Panc1 (cell line): ENCODE measurements at places on chromosomes 3 and 15.

DNA sequence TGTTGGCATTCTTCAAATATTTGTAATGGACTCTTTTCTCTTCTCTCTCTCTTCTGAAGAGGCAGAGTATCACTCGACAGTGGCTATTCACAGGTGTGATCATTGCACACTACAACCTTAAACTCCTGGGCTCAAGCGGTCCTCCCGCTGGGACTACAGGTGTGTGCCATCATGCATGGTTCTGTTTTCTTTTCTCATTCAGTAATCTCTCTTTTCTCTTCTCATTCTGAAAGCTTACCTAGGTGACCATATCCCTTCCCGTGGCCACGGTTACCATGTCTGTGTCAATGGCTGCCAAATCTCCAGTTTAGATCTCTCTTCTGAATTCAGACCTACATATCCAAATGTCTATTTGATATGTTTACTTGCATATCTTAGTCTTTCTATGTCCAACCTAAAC lies 96.3 kb downstream of the SOX2 start:
- no peak for DNase-seq

DNA sequence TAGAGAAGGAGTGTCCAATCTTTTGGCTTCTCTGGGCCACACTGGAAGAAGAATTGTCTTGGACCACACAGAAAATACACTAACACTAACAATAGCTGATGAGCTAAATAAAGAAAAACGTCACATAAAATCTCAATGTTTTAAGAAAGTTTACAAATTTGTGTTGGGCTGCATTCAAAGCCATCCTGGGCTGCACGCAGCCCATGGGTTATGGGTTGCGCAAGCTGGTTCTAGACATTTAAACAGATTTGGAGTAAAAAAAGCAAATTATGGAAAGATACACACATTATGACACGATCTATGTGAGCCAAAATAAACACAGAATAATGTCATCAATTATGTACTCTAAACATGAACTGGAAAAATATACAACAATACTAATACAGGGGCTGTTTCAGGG lies 703.3 kb upstream of the LMCD1 start:
- DNase-seq, result no peak

DNA sequence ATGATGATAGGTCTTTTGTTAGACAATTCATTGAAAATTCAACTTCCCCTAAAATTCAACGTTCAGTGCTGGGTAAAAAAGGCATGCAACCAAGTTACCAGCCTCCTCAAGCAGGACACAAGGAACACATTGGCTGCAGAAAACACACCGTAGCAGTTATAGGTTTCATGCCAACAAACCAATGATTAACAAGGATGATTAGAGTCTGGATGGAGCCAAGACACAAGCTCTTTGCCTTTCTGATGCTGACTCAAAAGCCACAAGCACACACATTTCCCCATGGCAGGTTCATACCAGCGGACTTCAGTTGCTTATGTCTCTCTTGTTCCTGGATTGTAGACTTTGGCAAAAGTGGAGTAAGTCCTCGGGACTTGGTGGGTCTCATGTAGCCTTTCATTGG lies 105.8 kb downstream of the DHX30 start:
- DNase-seq, result no peak

DNA sequence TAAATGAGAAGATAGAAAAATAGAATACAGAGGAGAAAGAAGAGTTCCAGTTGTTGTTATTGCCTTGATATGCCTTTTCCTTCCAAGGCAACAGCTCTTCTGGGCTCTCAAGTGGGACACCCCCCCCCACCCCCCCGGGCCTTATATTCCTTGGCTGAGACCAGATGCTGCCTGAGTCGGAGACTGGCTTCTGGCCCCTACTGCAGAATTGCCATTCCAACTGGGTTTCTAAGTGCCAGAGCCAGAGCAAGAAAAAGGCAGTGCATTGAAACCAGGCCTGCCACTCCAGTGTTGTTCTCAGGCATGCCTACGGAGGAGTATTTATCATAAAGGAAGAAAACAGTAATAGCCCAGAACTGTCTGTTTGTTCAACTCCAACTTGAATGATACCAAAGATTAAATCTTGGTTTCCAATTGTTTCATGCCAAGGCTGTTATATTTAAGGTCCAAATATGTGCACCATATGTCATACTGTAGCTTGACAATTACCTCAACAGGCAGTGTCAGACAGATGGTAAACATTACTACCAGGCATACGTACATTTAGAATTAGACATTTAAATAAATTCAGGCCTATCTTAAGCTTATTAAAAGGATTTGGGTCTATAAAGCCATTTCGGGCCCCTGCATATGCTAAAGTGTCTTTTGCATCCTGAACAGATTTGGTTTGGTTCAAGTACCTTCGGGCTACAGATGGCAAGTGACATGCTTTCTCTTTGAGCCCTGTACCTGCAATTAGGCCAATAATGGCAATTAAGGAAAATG lies 209.9 kb upstream of the SEMA6D start:
- no peak for DNase-seq

GRCh38 chr15:48566668-48567067 lies 78.8 kb downstream of the FBN1 start:
- DNase-seq, result no peak

DNA sequence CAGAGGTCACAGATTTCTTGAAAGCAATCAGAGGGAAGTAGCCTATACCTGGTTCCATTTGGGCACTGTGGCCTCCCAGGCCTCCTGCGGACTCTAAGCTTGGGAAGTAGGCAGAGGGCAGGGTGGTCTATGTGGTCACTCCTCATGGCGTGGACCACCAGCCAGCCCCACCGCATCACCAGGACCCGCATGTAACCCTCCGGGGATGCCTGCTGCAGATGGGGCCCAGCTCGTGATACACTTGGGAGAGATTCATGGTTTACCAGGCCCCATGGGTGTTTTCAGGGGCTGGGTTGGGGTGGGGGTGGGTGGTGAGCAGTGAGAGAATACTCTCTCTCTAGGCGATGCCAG lies 123.7 kb downstream of the ASB7 start:
- DNase-seq, result no peak

DNA sequence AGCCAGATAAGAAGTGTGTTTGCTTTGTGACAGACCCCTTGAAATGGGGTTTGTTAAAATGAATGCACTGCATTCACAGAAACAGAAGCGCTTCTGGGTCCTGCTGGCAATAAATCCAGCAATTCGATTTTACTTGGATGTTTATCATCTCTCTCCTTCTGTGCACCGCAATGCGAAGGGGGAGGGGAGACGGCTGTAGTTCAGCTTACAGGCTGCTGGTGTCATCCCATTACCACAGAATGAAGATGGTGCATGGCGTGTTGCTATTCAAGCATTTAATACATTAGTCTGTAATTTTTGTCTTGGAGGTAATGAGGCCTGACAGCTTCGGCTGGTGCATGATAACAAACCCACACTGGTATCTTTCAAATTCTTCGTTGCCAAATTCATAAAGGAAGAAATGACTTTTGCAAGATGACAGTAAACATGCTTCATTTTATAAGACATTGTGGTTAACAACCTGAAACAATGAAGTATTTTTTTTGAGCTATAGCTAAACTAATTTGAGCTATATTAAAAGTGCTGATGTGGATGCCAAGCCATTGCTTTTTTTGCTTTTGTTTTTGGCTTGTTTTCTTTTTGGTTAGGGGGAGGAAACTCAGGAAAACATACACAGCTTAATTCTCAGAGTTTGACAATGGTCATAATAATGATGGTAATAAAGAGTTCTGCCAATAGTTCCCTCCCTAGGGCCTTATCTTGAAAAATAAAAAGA lies 418.3 kb downstream of the OTOL1 start:
- peak; percentile 13 for DNase-seq

DNA sequence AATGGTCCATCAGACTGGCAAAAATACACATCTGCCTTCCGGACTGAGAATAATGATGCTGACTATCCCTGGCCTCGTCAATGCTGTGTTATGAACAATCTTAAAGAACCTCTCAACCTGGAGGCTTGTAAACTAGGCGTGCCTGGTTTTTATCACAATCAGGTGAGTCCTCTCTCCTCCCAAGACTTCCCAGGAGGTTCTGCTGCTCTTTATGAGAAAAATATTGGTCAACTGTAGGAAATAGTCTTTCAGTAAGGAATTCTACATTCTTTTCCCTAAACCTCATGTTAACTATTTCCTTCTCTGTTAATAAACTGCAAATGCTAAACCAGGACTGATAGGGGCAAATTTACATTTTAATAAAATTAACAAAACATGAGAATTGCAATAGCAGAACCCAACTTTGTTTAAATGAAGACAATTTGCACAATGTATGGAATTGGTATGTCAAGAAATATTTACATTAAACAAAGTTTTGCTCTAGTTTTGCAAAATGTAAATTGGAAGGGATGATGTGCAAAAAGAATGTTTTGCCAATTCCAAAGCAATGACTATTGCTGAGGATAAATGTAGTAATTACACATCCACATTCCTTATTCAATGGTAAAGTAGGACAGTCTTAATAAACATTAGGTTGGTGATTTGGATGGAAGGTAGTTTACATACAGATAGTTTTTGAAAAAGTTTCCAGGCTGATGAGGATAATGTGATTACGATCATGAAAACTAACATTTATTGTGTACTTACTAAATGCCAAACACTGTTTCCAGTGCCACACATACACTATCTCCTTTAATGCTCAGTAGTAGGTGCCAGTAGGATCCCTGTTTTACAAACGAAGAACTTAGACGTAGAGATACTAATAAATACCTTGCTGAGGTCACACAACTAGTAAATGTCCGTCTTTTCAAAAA lies 21.1 kb downstream of the UPK1B start:
- DNase-seq, result no peak

- no peak for DNase-seq
Measured at GRCh38 chr15:53665930-53666329, 93.5 kb downstream of the WDR72 start.

- DNase-seq, result no peak
Measured at GRCh38 chr15:69750253-69750652, 297.6 kb downstream of the RPLP1 start.

DNA sequence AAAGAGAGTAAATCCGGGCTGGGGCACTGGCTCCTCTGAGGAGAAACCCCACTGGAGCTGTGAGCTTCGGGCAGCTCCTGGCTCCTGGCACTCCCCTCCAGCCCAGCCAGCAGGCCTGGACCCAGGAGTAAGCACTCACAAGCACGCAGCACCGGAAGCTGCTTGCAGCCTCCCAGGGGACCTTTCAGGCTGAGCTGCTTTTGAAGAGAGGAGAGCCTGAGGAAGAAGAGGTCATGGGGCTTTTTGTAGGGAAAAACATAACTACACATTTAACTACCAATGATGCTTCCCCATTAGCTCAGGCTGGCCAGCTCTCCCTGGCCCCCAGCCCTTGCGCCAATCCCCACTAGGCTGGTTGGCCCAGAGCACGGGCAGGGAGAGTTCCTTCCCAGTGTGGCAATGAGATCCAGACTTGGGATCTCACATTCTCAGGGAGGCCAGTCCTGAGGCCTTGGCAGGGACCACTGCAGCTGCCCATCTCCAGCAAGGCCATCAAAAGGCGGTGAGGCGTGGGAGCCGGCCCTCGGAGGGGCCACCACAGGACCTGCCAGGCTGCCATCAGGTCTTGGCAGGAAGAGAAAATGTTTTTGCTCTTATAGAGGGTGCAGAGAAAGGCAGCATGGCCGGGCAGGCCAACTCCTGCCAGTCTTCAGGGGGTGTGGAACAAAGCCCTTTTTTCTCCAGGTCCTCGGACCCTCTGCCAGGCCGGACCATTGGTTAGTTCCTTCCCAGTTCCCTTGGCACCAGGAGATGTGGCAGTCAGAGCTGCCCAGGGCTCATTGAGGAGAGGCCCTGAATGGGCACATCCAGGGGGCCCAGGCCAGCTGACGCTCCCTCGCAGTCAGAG lies 41.5 kb upstream of the MFGE8 start:
- no peak for DNase-seq

- no peak for DNase-seq
Measured at GRCh38 chr15:76431971-76432370, 95.4 kb downstream of the ISL2 start.

GRCh38 chr3:5192571-5193365 lies 5.3 kb downstream of the EDEM1 start:
- no peak for DNase-seq

DNA sequence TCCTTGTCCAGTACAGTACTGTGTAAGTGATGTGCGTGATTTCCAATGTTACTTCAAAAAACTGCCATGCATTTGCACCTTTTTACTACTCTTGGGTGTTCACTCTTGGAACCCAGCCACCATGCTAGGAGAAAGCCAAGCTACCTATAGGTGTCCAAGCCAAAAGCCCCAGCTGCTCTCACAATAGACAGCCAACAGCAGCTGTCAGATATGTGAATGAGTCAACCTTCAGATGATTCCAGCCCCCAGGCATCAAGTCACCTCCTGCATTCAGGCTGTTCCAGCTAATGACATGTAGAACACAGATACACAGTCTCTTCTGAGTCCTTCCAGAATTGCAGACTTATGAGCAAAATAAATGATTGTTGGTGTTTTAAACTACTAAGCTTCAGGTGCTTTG lies 417.7 kb upstream of the TGFBR2 start:
- DNase-seq, result no peak

GRCh38 chr3:119810018-119810435 lies 28.1 kb downstream of the NR1I2 start:
- DNase-seq, result no peak

DNA sequence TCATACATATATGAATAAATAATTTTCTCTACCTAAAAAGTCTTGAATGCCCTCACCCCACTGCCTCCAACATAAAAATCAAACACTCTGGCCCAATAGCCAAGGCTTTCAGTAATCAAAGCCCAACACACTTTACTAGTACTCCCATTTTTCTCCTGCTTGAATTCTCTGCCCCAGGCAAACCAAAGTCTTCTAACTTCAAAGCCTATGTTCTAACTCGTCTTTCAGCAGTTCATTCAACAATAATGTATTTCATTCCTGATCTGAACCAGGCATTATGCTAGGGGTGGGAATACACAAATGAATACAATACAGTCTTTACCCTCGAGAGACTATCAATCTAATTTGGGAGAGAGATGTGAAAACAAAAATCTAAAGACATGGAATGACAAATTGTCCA lies 11.4 kb upstream of the ZNF592 start:
- DNase-seq, result no peak

DNA sequence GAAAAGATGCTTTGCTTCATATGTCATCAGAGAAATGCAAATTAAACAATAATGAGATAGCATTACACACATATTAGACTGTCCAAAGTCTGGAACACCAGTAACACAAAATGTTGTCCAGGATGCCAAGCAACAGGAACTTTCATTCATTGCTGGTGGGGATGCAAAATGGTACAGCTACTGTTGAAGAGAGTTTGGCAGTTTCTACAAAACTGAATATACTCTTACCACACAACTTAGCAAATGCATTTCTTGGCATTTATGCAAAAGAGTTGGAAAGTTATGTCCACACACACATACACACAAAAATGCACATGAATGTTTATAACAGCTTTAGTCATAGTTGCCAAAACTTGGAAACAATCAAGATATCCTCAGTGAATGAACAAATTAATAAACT lies 195.2 kb upstream of the MME start:
- no peak for DNase-seq

- DNase-seq, result no peak
Measured at GRCh38 chr3:192366916-192367315, 360.4 kb downstream of the FGF12 start.

- no peak for DNase-seq
Measured at GRCh38 chr15:81828135-81828534, 217.7 kb downstream of the MEX3B start.

GRCh38 chr15:28080386-28080785 lies 18.7 kb downstream of the OCA2 start:
- no peak for DNase-seq
